ENCODE measurements at places on chromosomes 4 and X.

GRCh38 chr4:120056246-120056645 is 10.4 kb downstream of the MAD2L1 start:
- no peak for DNase-seq

- DNase-seq, result no peak
These were observed 54.0 kb upstream of the UGT2B15 start for GRCh38 chr4:68724426-68724825.

DNA sequence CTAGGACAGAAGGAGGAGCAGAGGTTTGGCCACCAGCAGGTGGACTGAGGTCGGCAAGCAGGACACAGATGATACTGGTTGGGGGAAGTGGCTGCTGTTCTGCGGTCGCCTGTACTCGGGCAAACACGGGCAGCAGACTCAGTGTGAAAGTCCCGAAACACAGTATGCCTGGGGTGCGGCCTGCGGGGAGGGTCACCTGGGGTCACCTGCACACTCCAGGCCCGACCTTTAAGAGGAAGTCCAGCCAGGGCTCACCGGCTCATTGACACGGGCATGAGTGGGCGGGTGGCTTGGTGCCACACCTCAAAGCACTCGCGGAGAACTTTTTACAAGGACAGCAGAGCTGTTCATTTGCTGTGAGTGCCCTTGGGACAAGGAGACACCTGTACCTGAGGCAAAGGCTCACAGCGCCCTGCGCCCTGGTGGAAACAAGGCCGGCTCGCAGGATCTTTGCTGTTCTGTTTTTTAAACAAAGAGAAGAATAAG is 71.5 kb upstream of the MXD4 start:
- no peak for DNase-seq

DNA sequence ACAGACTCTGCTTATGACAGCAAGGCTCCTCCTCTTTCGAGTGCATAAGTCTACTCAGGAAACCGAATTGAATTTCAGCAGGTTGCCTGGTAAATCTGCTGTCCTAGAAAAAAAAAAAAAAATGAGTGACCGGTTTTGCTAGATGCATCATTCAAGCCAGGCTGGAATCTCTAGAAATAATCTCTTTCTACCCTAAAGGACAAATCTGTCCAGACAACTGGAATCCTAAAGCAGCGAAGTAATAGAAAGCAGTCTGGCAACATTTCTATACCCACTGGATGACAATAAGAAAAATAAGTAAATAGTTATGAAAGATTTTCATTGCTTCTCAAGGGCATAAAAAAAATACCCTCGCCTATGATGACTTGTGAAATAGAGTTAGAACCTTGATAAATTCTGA is 703.5 kb downstream of the RPA4 start:
- DNase-seq, result no peak

DNA sequence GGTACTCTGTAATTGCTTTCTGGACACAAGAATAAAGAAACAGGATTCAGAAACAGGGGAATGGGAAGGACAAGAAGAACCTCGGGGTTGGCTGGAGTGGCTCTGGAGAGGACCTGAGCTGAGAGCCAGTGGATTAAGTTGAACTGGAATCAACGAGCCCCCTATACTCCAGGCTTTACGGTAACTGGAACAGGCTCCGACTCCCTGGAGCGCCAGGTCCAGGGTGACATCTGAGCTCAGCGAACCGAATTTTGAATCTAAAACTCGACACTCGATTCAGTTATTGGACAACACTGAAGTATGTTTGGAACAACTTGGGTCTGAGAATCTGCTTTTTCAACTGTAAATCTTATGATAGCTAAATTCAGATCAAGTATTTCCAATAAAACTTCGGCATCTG is 23.9 kb downstream of the HMX1 start:
- DNase-seq, result no peak

DNA sequence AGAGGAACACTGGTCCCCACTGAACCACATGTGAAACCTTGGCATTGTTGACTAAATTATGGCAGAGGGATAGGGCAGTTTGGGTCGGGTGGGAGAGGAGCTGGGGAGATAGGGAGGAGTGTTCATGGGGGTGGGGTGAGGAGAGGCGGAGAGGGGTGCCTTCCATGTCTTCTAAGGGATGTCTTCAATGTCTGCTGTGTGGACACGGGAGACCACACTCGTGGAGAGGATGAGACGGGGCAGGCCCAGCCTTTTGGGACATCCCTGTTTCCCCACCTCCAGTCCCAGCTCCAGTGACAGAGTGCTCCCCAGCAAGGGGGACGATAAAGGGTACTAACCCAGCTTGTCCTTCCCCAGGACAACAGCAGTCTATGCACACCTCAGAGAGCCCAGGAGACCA is 146.4 kb upstream of the MAMLD1 start:
- DNase-seq, result no peak

DNA sequence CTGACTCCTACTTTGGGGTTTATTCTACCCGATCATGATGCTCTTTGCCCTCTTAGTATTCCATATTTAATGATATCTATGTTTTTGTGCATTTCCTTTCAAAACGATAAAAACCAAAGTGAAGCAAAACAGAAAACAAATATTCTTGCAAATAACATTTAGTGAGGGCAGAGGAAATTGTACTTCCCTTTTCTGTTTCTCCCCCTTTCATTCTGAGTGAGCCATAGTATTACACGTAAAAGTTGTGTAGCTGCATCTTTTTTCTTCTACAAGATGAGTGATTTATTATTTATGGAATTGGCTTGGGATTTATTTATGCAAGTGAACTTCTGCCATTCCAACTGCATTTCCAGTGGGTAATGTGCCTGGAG is 109.9 kb downstream of the AFF2 start:
- DNase-seq, result no peak
